ENCODE measurements at places on chromosomes 1 and 21.

- no peak for DNase-seq
These were observed 27.3 kb upstream of the VPS13D start for GRCh38 chr1:12202577-12202976.

- DNase-seq = no peak
These were observed 27.7 kb upstream of the LRRC7 start for GRCh38 chr1:69540052-69540451.

DNA sequence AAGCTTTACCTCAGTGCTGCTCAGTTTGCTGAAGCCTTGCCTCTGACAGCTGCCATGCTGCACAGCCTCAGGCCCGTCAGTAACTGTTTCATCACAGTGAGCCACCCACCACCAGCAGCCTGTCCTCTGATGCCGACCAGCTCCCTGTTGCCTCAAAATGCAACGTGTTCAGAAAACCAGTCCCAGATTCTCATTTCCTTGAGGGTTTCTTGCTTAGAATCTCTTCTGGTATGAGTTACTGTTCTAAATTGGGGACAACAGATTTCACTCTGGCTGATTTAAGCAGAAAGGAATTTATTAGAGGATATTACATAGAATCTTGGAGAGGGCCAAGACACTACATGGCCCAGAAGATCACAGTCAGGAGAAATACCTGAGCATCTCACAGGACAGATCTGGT is 11.0 kb downstream of the UBL4B start:
- no peak for DNase-seq

GRCh38 chr1:47557066-47557465 is 119.2 kb downstream of the FOXD2 start:
- DNase-seq = no peak

GRCh38 chr1:11944358-11944931 is 9.9 kb downstream of the PLOD1 start:
- no peak for DNase-seq

DNA sequence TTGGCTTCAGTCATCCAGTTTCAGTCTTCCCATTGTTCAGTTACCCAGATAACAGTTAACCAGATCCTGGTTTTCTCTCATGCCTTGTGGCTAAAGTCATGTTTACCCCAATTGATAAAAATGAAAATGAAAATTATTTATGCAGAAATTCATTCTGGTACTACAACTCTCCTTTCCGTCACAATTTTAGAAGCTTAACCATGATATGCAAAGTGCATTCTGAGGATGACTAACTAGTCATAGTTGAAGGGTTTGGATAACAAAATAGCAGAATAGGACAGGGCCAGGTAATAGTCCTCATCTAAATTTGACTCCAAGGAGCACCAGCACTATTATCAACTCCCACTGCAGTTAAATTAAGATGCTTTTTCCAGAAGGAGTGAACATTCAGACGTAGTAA is 94.7 kb downstream of the NTMT2 start:
- DNase-seq = no peak

- peak; percentile 85 for DNase-seq
These were observed 22.9 kb downstream of the SAMSN1 start for GRCh38 chr21:14523234-14523633.

DNA sequence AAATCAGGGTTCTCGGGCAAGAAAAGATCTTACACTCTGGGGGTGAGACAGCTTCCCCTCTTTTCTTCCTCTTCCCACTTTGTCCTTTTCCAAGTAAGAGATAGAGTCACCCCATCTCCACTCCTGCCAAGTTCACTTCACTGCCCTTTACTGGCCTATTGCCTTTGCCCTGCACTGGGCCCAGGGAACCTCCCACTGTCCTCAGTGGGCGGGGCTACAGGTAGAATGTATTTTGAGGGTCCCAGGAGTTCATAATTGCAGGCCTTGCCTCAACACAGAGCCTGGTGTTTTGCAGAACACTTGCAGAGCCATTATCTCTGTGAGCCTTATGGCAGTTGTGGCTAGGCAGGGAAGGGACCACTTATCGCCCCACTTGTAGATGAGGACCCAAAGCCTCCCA is 3.3 kb downstream of the AMPD2 start:
- peak; percentile 59 for DNase-seq

DNA sequence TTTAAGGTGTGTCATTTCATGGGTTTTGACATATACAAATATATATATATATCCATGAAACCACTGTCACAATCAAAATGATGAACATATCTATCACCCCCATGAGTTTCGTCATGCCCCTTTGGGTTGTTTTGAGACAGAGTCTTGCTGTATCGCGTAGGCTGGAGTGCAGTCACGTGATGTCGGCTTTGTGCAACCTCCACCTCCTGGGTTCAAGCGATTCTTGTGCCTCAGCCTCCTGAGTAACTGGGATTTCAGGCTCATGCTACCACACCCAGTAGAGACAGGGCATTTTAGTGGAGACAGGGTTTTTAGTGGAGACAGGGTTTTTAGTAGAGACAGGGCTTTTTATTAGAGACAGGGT is 8.0 kb downstream of the HJV start:
- peak; percentile 65 for DNase-seq

DNA sequence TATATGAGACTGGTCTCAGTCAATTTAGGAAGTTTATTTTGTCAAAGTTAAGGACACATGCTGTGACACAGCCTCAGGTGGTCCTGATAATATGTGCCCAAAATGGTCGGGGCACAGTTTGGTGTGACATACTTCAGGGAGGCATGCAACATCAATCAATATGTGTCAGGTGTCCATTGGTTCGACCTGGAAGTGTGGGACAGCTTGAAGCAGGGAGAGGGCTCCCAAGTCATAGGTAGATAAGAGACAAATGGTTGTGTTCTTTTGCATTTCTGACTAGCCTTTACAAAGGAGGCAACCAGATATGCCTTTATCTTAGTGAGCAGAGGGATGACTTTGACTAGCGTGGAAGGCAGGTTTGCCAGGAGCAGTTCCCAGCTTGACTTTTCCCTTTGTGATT is 4.5 kb upstream of the ERVH48-1 start:
- no peak for DNase-seq

DNA sequence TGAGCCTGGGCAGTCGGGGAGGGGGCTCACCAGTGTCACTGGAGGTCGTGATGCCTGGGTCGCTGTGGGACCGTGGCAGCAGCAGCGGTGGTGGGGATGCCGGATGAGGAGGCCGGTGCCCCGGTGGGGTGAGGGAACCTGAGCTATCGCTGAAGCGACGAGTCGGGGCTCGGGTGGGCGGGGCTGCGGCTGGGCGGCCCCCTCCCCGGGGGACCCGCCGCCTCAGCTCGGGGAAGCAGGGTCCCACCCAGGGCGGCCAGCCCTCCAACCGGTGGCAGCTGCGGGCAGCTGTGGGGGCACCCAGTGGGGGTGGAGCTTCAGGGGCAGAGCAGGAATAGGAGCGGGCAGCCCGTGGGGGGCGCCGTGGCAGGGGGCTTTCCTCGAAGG is 5.0 kb downstream of the ENTREP3 start:
- DNase-seq = no peak

DNA sequence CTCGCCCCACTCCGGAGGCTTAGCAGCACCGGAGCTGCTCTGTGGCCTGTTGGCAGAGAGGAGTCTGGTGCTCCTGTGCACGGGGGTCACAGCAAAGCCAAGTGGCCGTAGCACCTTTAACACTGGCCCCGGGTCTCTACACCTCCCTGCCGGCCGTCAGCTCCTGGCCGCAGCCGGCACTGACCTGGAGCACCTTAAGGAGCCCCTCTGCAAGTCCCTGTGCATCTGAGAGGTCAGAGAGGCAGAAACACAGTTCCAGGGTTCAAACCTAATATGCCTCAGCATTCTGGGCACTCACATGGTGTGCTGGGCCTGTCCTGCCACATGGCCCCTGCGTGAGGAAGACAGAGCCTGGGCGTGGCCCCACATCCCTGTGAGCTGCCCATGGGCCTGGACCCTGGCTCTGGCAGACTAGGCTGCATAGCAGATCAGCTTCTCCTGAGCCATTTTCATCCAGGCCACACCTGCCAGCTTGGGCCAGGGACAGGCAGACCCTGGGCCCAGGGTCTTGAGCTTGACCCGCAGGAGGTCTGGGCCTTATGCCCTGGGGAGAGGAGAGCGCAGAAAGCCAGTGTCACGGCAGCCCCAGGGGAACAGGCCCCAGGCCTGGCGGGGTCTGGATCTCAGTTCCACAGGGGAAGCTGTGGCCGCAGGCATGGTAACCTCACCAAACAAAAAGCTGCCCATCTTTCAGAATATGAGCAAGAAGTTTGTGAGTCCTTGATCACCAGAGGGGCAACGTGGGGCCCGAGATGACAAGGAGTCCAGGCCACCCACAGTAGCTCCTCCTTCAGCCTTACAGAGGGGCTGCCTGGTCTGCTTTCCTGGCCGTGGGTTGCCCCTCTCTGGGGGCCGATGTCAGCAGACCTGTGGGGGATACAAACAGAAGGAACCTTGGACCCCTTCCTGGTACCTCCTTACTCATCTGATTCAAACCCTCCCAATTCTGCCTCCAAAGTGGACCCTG is 146.0 kb upstream of the COL6A1 start:
- DNase-seq = no peak

- DNase-seq = no peak
These were observed 257.1 kb upstream of the CSF3R start for GRCh38 chr1:36739703-36740289.

- no peak for DNase-seq
These were observed 19.2 kb downstream of the COL18A1 start for GRCh38 chr21:45423968-45424853.

GRCh38 chr1:203116091-203116820 is 11.3 kb upstream of the ADORA1 start:
- DNase-seq = no peak

DNA sequence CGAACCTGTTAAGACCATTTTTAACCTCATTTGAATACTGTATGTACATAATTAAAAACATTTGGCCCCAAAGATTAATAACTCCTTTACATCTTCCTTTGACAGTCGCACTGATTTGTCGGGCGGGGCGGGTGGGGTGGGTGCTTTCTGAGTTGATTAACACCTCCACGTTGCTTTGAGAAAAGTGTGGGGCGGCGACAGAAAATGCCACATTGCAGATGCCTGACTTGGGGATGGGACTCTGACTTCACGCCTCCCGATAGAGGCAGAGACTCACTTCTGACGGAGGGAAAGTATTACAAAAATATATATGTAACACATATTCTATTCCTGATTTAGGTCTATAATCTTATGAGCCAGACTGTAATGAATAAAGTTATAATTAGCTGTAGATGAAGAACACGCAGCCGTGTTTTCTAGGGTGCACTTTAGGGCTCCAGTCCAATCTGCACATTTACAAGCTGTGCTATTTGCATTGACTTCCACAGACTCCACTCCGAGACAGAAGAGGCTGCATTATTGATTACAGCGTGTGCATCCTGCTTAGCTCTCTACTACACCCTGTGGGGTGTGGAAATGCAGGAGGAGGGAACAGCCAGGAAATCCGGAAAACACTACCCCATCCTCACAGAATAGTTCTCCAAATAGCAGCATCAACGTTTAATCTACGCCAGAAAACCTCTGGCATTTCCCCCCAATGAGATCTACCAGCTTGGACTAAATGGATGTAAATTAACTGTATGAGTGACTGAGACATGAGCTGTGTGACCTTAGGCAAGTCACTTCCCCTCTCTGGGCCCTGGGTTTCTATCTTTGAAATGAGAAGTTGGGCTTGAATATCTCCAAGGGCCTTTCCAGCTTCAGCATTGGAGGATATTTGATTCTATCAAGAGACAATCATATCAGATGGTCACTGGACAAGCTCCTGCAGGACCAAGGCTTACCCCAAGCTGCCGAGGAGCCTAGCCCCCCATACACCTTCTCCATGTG is 308.0 kb downstream of the RRAGC start:
- no peak for DNase-seq

DNA sequence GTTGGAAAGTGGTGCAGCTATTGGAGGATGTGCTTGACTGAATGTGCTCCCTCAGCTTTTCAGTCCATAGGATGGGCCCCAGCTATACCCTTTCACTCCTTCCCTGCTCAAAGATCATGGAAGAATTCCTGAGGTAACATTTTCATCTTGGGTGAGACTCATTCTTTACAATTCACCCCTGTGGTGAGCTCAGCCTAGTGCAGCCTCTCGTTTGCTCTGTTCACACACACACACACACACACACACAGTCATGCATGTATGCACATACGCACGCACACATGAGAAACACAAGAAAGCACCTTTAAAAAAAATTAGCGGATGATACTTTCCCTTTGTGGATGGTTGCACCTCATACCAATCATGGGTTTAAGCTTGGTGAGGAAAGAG is 25.8 kb downstream of the CCN1 start:
- no peak for DNase-seq

DNA sequence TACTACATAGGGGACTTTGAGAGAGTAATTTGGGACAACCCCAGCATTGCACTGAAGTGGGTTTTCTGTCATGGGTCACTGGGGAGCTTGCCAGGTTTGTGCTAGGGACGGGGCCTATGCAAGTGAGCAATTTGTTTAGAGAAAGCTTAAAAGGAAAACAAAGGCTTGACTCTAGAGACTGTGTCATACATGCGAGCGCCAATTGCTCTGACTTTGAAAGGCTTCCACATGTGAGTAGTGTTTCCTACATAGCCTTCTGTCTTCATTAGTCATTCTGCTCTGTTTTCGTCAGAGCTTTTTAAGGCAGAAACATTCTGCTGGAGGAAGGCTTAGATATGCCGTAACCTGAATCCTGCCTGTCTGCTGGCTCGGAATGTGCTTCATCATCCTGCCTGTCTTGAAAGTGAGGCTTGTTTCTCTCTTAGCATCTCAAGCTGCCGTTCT is 28.4 kb downstream of the TRIM45 start:
- DNase-seq = no peak

- DNase-seq = peak; percentile 45
These were observed 49.6 kb downstream of the RUNX1 start for GRCh38 chr21:34999397-34999941.

DNA sequence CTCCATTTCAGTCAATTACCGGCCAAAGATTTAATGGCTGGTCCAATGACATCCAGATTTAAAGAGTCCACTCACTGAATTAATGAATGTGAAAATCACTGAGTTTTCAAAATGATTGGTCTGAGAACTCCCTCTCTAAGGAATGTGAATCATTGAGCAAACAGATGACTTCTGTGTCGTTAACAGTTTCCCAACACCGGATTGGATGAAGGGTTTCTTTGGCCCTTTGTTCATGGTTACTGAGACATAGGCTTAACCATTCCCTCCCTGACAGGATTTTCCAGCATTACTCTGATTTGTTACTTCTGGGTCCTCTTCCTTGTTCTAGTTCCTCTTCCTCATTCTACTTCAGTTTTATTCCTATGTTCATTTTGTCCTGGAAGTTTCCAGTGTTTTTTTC is 1.5 kb upstream of the CLDN17 start:
- DNase-seq = no peak

GRCh38 chr1:219801156-219801820 is 127.1 kb downstream of the SLC30A10 start:
- no peak for DNase-seq

Data from suppressor macrophage (primary cell).